NCI-H510A (cell line): ENCODE measurements at places on chromosomes 5 and 9.

GRCh38 chr9:36039121-36039520 lies 2.4 kb downstream of the RECK start:
- no peak for DNase-seq

DNA sequence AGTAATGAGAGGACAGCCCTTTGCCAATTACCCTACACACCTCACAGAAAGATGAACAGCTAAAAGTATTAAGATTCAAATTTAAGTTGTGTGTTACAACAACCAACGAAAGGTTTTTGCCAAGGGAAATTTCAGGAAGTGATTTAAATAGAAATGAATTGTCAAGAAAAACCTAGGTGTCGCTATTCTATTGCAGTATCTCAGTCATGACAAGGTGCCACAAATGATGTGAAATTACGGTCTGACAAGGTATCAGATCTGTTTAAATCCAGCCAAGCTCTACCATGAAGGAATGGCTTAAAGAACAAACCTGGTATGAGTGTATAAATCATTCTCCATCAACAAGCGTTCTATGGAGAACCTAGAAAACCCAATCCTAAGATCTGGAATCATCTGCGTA lies 189.7 kb downstream of the ATPSCKMT start:
- no peak for DNase-seq

DNA sequence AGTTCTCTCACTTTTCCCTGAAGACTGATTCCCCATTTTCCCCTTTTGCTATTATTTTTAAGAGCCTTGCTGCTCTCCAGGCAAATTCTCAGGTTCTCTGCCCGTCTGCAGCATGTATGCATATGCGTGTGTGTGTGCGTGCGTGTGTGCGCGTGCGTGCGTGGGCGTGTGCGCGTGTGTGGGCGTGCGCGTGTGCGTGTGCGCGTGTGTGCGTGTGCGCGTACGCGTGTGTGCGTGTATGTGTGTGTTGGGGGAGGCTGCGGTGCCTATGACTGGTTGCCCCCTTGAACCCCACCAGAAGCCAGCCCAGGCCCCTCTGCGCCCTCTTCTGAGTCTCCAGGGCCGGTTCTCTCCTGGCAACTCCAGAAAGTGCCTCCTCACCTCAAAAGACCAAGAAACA lies 987 bp upstream of the FOXI1 start:
- no peak for DNase-seq

DNA sequence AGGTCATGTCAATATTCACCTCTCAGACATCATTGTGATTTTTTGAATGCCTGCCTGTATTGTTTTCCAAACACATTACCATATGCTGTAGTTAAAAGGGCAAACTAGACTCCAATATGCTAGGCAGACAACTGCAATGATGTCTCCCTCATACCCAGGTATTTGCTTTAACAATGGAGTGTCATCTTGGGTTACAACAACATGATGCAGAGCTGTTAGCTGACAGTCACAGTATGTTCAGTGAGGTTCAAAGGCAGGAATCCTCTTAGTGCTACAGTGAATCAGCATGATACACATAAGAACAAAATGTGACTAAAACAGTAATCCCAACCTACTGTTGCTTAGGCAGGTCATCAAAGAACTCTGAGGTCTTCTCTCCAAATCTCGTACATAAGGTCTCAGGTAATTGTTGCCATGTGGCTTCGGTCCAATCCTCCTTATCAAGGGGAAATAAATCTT lies 24.0 kb downstream of the OR1J1 start:
- no peak for DNase-seq

GRCh38 chr9:77916410-77916819 lies 115.2 kb downstream of the GNAQ start:
- no peak for DNase-seq

- no peak for DNase-seq
Measured at GRCh38 chr9:4875559-4875958, 82.8 kb downstream of the RCL1 start.

DNA sequence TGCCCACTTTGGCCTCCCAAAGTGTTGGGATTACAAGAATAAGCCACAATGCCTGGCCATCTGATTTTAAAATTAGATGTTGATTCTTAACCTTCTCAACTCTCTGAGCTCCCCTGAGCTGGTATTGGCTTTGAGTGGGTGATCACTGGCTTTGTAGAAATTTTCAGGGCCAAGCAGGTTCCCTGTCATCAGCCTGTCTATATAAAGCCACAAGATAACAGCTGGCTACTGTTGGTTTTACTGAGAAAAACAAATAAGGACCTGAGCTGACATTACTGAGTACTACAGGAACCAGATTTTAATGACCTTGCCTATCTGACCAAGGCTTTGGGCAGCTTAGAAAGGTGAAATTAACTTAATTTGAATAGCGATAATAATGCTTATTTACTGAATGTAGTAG lies 153.6 kb downstream of the MSX2 start:
- DNase-seq = no peak
